ENCODE measurements at places on chromosomes 1 and 21.
A peak's percentile ranks its signal among the peaks of the same experiment; 100 is the strongest.

DNA sequence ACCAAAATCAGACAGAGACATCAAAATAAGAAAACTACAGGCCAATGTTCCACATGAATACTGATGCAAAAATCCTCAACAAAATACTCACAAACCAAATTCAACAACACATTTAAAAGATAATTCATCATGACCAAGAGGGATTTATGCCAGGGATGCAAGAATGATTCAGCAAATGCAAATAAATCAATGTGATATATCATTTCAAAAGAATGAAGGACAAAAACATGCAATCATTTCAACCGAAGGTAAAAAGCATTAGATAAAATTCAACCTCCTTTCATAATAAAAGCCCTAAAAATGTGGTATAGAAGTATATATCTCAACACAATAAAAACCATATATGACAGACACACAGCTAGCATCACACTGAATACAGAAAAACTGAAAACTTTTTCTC, 81.5 kb upstream of the LYPLAL1 start:
- H3K4me3 ChIP-seq: no peak overlapping the region
- no peaks in the 10 kb centered on the region for H3K36me3 ChIP-seq
- no peak for DNase-seq
- no peaks in the 10 kb centered on the region for H3K27me3 ChIP-seq
- H3K4me1 ChIP-seq: no peaks in the 10 kb centered on the region
- H3K27ac ChIP-seq: no peak overlapping the region

DNA sequence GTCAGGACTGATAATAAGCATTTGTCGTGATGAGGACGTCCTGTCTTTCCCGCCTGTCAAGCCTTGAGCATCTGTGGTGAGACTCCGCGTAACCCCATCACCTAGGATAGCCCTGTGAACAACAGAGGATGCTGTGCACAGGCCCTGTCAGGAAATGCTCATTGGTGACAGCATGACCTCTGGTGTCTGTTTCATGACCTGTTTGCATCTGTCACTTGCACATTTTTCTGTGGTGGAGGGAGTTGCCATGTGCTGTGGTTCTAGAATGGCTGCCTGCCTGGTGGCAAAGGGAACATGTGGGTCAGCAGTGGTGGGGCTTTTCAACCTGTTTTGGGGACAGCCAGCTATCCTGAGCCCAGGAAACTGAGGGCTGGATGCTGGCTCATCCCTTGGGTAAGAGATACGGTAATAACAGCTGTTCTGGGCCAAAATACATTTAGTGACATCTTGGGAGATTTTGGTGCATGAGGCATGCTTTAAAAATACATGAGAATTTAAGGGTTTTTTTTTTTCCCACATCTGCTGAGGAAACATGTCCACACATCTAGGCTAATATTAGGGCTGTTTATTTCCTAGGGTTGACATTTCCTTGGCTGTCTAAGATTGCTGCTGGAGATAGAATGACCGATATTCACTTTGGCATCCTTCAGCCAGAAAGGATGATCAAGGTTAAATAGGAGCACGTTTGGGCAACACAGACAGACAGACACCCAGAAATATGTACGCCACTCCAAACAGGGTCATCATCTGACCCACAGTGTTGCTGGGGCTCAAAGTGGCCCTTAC, 52.9 kb downstream of the KCNC4 start:
- H3K36me3 ChIP-seq: no peaks in the 10 kb centered on the region
- H3K27me3 ChIP-seq: peaks cover 3% of the 10 kb centered on the region
- H3K4me1 ChIP-seq: no peaks in the 10 kb centered on the region
- no peak overlapping the region for H3K4me3 ChIP-seq
- no peak overlapping the region for H3K27ac ChIP-seq
- DNase-seq: no peak

DNA sequence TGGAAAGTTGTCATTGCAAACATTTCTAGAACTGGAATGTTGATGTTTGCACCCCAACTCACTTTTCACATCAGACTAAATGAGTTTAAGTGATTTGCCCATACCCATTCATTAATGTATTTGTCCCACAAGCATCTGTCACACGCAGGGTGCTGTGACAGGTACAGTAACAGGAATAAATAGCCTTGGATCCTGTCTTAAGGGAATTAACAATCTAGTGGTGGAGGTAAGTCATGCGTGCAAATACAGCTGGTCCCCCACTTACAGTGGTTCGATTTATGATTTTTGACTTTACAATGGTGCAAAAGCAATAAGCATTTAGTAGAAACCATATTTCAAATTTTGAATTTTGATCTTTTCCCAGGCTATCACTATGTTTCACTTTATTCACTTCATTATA, 17.5 kb upstream of the PRDM2 start:
- H3K4me1 ChIP-seq: no peaks in the 10 kb centered on the region
- H3K27me3 ChIP-seq: peaks cover 5% of the 10 kb centered on the region

GRCh38 chr1:61604261-61604660, 120.7 kb downstream of the TM2D1 start:
- H3K27ac ChIP-seq: no peak overlapping the region
- no peaks in the 10 kb centered on the region for H3K4me1 ChIP-seq
- H3K27me3 ChIP-seq: no peaks in the 10 kb centered on the region

DNA sequence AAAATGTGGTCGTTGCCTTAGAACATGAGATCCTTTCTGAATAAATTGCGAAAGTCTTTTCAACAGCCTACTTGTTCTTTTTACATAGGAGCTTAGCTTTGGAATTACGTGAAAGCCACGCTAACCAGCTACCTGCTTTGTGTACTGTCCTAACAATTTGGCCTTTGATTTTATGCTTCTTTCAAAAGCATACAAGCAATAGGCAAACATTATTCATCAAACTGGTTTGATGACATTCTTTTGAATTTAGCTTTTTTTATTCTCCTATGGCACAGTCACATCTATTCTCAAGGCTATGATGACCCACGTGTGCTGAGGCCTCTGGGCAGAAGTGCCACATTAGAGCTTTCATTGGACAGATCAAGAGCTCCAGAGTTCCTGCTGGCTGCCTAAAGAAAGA, 178.0 kb upstream of the DPT start:
- H3K27ac ChIP-seq: no peak overlapping the region
- H3K4me3 ChIP-seq: no peak overlapping the region
- H3K27me3 ChIP-seq: no peaks in the 10 kb centered on the region
- no peaks in the 10 kb centered on the region for H3K4me1 ChIP-seq
- no peak for DNase-seq

DNA sequence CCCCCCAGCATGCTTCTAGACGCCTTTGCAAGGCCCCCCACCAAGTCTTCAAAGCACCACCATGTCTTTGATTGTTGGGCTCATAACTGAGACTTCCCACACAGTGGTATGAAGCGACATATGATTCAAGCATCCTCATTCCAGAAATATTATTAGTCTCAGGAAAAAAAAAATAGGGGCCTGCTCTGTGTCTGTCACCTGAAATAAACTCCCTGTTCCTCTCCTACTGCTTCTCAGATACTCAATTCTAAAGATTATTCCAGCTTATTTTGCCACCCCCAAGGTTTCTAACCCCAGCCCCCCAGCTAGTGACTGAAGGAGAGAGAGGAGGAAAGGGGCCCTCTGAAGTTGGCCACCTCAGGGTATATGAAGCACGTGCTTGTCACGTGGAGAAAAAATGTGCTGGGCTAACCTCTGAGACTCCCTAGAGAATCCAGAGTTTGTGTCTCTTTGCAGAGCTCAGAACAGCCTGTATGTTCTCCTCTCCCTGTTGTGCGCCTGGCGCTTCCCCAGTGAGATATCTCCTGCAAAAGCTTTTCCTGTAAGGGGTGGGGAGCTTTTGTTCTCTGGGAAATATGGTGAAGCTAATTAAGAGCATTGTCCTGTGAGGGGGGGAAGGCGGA, 35.9 kb upstream of the RASAL2 start:
- H3K4me1 ChIP-seq: peaks cover 22% of the 10 kb centered on the region
- peak overlapping the region; percentile 48 for H3K27ac ChIP-seq
- H3K4me3 ChIP-seq: no peak overlapping the region
- DNase-seq: no peak
- H3K27me3 ChIP-seq: no peaks in the 10 kb centered on the region
- H3K36me3 ChIP-seq: no peaks in the 10 kb centered on the region

- H3K4me3 ChIP-seq: no peak overlapping the region
- no peaks in the 10 kb centered on the region for H3K4me1 ChIP-seq
- H3K36me3 ChIP-seq: no peaks in the 10 kb centered on the region
- no peaks in the 10 kb centered on the region for H3K27me3 ChIP-seq
Observed at GRCh38 chr1:105260001-105260400, 1510.3 kb downstream of the AMY1C start.

DNA sequence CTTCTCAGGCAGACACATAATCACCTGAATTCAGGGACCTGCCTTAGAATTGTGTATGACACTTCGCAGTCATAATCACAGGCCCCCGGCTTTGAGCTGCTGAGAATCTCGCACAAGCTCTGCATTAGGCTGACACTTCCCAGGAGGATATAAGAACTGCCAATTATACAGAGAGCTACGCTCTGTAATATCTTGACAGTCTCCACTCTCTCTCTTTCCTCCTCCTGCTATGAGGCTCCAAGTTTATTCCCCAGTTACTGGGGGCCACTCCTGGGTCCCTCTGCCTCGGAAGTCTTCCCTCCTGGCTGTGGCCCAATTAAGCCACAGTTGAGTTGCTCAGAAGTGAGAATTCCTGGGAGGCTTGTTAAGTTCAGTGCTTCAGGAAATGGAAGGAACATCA, 42.7 kb downstream of the EBNA1BP2 start:
- no peaks in the 10 kb centered on the region for H3K4me1 ChIP-seq
- H3K36me3 ChIP-seq: no peaks in the 10 kb centered on the region
- peaks cover 5% of the 10 kb centered on the region for H3K27me3 ChIP-seq
- H3K27ac ChIP-seq: no peak overlapping the region
- no peak for DNase-seq

DNA sequence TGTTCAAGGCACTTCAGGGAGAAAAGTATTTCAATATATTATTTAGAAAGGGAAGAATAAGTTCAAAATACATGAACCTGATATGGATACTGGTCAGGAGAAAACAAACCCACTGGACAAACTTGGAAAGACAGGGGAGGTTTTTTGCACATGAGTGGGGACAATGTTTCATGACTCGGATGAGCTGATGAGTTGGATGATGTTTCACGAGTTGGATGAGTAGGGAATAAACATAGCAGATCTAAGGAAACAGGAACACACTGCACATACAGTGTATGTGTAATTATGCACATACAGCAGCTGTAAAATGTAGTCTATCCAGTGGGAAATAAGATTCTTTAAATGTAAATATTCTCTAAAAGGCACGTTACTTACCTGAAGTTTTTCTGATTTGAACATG, 682.9 kb upstream of the ADAMTS5 start:
- peaks cover 2% of the 10 kb centered on the region for H3K27me3 ChIP-seq
- no peaks in the 10 kb centered on the region for H3K36me3 ChIP-seq
- no peak overlapping the region for H3K27ac ChIP-seq
- DNase-seq: no peak
- no peaks in the 10 kb centered on the region for H3K4me1 ChIP-seq
- no peak overlapping the region for H3K4me3 ChIP-seq

DNA sequence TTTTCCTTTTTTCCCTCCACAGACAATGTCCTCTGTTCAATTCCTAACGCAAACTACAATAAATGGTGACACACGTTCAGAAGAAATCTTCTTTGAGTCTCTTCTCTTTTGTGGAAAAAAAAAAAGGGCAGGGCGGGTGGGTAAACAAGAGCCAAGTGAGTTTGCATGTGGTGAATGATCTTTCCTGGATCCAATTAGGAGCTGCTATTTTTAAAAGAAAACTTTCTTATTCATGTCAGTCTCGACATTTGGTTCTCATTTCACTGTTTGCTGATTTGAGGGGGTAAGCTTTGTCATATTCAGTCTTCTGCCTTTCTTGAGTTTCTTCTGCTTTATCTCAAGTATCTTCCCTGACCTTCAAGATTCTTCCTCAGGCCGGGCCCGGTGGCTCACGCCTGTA, 29.2 kb upstream of the KIF1B start:
- DNase-seq: no peak
- H3K27me3 ChIP-seq: no peaks in the 10 kb centered on the region
- no peak overlapping the region for H3K4me3 ChIP-seq
- no peaks in the 10 kb centered on the region for H3K4me1 ChIP-seq
- peaks cover 25% of the 10 kb centered on the region for H3K36me3 ChIP-seq

DNA sequence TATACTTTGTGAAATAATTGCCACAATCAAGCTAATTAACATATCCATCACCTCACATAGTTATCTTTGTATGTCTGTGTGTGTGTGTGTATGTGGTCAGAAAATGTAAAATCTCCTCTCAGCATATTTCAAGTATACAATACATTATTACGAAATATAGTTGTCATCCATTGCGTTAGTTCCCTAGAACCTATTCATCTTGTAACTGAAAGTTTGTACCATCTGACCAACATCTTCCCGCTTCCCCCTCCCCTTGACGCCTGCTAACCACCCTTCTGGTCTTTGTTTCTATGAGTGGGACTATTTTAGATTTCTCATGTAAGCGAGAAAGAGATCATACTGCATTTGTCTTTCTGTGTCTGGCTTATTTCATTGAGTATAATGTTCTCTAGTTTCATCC, 455.3 kb downstream of the KCNT2 start:
- no peaks in the 10 kb centered on the region for H3K4me1 ChIP-seq
- DNase-seq: no peak
- H3K4me3 ChIP-seq: no peak overlapping the region
- no peaks in the 10 kb centered on the region for H3K36me3 ChIP-seq

DNA sequence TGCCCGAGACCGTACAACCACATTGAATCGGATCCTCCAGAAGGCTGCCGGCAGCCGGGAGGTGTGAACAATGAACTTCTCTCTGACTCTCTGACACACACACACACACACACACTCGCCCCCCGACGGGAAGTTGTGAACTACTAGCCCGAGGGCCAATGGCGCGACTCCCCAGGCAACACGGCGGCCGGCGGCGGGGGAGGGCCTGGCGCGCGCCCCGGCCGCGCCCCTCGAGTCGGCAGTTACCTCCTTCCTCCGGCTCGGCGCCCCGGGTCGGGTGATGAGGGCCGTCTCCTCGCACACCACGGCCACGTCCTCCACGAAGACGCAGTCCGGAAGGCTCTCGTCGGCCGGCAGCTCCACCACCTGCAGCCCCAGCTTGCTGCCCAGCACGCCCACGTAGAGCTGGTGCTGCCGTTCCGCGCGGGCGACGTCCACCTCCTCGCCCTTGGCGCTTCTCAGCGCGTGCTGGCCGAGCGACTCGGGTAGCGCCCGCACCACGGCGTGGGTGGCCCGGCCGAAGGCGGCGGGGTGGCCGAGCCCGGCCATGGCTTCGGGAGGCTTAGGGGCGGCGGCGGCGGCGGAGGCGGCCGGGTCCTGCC, 361 bp downstream of the DDAH1 start:
- H3K27me3 ChIP-seq: no peaks in the 10 kb centered on the region
- H3K4me1 ChIP-seq: peaks cover 21% of the 10 kb centered on the region
- H3K4me3 ChIP-seq: peak overlapping the region; percentile 78
- peak overlapping the region; percentile 87 for H3K27ac ChIP-seq
- no peaks in the 10 kb centered on the region for H3K36me3 ChIP-seq

Measured in liver (tissue), 10 donors.